ENCODE measurements at places on chromosomes 7 and 10.

DNA sequence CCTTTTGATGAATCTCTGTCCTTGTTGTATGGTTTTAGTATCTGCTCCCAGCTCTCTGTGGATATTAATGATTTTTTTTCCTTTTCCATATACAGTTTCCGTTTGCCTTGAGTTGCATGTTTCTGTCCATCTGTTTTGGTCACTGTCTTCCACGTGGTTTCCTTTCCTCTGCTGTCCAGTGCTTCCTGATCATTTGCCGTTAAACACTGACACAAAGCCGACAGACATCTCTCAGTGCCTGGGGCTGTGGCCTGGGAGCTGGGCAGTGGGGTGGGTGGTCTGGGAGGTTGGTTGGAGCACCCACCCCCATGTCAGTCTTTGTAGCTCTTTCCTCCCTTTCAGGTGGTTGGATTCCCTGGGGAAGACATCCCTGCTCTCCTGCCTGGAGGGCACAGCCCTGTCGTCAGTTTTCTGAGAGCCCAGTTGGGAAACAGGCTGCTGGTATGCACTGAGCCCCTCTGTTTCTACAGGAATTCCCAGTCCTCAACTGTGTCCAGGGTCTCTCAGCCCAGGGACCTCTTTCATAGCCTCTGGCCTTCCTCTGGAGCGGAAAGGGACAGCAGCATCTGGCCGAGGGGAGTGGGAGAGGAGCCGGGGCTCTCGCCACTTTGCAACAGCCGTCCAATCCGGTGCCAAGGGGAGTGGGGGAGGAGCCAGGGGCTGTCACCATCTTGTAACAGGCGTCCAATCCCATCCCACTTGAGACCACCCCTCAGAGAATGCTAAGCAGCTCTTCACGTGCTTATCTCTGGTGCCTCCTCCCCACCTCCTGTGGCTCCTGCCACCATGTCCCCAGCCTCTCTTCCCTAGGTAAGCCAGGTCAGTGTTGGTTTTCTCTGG lies 26.7 kb upstream of the MKI67 start:
- DNase-seq = no peak

DNA sequence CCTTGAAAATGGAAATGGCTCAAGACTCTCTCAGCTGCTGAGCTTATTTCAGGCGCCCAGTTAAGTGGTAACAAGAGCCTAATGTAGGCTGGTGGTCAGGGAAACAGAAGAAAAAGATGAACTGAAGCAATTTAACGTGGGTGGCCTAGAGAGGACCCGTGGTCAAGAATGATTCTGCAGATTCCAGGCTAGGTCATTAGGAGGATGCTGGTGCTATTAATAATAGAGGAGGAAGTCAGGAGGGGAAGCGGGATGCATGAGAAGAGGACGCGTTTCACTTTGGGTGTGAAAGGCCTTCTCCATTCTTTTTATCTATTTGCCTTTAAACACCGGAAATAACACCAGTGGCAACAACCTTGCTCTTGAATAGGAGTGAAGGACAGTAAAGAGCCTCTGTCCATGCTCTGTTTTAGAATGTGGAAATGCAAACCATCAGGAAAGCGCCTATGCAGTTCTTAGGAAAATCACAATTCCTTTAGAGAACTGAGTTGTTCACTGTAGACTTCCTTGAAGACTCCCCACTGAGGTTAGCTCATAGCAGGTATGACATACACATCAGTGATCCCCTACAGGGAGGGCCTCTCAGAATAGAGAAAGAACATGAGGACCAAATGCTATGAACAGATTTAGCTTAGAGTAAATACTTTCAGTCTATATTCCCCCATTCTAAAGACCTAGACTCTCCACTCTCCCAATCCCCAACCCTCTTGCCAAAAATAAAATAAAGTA lies 8.6 kb downstream of the LIPA start:
- no peak for DNase-seq

- peak; percentile 2 for DNase-seq
Observed at GRCh38 chr7:87354749-87355148, 9.3 kb downstream of the CROT start.

DNA sequence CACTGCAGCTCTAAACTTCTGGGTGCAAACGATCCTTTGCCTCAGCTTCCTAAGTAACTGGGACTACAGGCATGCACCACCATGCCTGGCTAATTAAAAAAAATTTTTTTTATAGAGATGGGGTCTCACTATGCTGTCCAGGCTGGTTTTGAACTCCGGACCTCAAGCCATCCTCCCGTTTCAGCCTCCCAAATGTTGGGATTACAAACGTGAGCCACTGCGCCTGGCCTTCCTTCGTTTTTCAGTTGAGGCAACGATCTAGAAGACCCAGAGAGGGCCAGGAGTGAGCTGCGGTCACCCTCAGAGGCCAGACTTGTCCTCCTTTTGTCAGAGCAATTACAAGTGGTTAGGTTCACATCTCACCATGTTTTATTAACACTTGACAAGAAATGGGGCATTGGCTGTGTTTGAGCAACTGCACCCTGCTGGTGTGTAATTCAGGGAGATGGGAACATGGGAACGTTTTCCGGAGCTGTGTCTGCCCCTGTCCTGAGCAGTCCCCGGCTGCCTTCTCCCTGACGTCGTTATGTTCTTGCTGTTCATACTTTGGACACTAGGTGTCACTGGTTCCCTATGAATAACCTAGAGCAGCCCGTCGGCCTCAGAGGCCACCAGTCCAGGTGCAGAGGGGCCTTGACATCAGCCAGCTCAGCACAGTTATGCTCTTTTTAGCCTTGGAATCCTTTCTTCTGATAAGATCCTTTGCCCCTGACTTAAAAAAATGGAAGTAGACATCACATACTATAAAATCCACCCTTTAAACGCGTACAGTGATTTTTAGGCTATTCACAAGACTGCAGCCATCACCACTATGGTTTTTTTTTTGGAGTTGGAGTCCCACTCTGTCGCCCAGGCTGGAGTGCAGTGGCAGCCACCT lies 375.0 kb downstream of the TYW1 start:
- DNase-seq = peak; percentile 52

- DNase-seq = no peak
Observed at GRCh38 chr10:5833814-5834213, 20.6 kb upstream of the GDI2 start.

GRCh38 chr10:21524131-21524525 lies 1.4 kb downstream of the SKIDA1 start:
- no peak for DNase-seq

DNA sequence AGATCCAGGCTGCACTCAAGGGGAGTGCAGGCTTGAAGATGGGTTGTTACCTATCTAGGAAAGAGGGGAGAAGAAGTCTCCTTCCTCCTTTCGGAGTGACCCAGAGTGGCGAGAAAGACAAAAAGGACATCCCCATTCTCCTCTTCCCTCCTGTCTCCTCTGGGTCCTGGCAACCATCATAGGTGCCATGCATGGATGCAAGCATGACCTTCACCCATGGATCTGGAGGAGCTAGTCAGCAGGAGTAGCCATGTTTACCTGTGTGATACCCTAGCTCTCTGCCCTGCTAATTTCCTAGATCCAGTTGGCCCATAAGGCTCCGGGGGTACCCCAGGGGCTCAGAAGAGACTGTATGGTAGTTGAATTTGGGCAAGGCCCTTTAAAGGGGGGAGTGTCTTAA lies 17.2 kb upstream of the CROT start:
- no peak for DNase-seq

- no peak for DNase-seq
Observed at GRCh38 chr10:48634198-48634983, 29.5 kb upstream of the ARHGAP22 start.

GRCh38 chr7:33237036-33237435 lies 107.7 kb downstream of the BBS9 start:
- DNase-seq = no peak

GRCh38 chr7:28093623-28094232 lies 86.9 kb downstream of the JAZF1 start:
- DNase-seq = peak; percentile 8

DNA sequence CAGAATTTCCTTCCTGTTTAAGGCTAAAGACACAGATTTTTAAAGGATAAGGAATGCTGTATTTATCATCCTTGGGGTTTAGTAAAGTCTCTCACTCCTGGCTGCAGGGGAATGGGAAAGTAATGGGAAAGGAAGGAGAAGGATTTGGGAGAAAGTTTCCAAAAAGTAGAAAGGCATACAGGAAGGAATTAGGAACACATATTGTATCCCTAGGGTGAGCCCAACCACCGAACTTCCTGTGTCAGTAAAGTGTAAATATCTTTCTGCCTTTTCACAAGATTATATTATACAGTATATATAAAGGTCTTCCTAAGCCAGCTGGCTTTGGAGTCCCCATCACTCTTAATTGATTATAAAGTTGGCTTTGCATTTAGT lies 12.0 kb upstream of the UBE2D1 start:
- DNase-seq = no peak

- no peak for DNase-seq
Observed at GRCh38 chr7:132739271-132739955, 163.1 kb upstream of the PLXNA4 start.

DNA sequence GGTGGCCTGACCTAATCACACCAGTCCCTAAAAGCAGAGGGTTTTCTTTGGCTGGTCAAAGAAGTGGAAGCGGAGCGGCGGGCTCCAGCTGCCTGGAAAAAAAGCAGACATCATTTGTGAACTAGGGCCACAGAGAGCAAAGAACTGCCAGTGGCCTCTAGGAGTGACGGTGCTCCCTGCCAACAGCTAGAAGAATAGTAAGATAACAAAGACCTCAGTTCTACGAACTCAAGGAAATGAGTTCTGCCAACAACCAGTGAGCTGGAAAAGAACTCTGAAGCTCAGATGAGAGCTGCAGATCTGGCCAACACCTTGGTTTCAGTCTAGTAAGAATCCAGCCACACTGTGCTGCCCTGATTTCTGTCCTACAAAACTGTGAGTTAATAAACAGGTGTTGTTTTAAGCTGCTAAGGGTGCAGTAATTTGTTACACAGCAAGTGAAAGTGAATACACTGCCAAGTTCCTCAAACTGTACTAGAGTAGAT lies 178.0 kb downstream of the SRPK2 start:
- no peak for DNase-seq

DNA sequence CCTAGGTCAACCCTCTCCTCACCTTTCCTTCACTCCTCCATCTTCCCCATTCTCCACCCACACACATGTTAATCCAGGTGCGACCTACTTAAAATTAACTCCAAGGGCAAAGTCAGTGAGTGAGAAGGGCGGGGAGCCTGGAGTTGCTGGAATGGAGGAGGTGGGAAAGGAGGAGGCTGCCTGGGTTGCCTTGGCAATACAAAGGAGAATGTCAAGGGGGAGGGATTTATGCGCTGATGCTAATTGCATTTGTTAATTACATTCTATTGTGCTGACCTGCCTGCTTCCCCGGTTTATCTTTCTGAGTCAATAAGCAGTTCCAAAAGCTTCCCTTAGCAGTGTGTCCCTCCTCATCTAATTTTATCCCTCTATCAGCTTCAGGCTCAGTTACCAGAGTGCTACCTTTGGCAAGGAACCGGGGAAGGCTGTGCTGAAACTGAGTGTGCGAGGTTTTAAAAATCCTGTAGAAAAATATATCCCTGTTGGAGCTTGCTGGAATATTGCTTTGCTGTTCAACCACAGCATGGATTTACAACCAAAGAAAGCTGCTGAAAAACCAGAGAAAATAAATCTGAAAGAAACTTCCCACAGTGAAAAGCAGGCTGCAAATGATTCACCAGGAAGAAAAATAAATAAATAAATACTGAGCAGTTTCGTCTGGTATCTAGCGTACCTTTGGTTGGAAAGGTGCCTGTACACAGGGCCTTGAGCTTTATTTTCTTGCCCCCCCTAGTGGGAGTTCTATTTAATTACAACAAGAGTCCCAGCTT lies 113.2 kb upstream of the DGKB start:
- peak; percentile 79 for DNase-seq

DNA sequence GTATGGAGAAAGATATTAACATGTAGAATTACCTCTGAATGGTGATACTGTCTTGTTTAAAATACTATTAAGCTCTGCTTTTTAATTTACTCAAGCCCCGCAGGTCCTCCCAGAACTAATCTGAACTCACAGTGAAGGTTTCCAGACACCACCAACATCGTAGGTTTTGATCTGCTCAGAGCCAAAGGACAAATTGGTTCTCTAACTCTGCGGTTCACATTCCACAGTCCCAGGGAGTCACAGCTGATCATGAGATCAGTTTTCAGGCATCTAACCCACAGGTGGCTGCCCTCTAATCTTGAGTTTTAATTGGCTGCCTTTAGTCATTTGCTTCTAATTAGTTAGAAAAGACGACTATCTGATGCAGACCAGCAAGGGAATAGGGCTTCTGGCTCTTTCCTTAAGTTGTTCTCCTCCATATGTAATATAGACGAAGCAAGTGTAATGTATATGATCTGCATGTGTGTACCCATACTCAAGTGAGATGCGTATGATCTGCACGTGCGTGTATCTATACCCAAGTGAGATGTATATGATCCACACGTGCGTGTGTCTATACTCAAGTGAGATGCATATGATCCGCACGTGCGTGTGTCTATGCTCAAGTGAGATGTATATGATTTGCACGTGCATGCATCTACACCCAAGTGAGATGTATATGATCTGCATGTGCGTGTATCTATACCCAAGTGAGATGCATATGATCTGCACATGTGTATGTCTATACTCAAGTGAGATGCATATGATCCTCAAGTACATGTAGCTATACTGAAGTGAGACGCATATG lies 331.5 kb upstream of the NPVF start:
- no peak for DNase-seq

GRCh38 chr7:45000093-45001032 lies at the start of gene CCM2:
CCM2 (plus strand) TSS chr7:45000201; CDS start chr7:45000334, 133 bp downstream.
- no peak for DNase-seq

DNA sequence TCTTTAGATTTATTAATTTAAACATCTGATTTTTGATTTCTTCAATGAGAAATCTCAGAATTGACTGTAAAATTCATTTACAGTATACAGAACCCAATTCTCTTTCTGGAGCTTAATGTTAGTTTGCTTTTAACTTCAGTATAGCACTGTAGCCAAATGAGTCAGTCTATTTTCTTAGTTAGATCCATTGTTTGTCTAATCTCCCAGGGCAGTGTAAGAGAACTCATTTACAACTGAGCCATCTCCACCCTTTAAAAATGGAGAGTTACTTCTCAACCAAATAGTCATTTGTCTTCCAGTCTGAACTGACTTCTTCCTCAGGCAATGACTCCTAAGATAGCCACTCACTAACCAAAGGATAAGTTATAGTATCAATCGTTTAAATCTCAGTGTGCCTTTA lies 3.0 kb upstream of the WNT2 start:
- no peak for DNase-seq

GRCh38 chr7:152600266-152600665 lies 75.7 kb downstream of the XRCC2 start:
- DNase-seq = no peak

All from SW 1271 (cell line).